Left hindlimb (tissue), 1 donor: ENCODE measurements at places on chromosomes 4 and X.

GRCh38 chr4:76206222-76206942, 7.2 kb downstream of the SCARB2 start:
- no peak for DNase-seq

DNA sequence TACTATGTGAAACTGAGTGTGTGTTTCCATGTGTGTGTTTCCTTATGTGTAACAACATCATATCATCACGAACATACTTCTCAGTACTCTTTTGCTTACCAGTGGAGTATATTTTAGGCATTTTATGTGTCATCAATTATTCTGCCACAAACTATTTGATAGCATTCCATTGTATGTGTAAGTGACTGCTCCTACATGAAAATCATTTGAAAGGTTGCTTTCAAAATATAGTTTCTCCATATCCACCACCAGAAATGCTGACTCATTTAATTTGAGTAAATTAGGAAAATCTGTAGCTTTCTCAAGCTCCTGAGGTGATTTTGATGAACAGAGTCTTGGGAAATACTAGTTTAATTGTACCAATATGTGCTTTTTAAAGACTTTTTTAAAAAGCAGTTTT, 376.2 kb downstream of the PCDH18 start:
- DNase-seq: no peak

GRCh38 chrX:49079489-49080428, at the start of gene WDR45:
TSS of gene WDR45 (minus strand) at chrX:49079887. CDS start at chrX:49078095, 1,792 bp downstream.
- DNase-seq: peak; percentile 83

DNA sequence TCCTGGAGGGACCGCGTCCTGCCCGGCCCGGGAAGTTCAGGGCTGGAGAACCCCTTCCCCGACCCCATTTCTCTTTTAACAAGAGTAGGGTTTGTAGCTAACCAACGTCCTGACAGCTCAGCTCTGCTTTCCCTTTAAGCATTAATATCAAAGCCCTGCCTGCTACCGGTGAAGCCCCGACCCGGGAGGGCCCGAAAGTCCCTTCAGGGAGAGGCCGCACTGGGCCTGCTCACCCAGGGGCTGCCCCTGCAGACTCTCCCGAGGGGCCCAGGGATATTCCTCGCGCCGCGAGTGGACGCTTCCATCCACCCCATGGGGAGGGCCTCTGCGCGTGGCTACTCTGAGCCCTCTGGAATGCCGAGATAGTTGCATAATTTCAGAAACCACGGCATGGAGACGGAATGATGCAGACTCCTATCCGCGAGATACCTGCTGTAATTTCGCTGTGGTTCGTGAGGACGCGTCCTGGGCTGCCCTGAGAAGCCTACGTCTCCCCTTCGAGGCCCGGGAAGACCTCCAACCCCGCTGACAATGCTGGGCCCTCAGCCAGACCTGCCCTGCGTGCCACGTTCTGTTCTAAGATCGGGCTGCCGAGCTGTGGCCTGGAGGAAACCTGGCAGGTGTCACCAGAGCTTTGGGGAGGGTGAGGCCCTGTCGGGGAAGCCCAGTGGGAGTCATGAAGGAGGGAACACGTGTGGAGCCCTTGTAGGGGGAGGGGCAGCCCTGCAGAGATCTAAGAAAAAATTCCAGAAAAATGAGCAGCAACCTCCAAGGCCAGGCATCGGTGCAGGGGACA, 999 bp upstream of the CTBP1 start:
- peak; percentile 25 for DNase-seq

DNA sequence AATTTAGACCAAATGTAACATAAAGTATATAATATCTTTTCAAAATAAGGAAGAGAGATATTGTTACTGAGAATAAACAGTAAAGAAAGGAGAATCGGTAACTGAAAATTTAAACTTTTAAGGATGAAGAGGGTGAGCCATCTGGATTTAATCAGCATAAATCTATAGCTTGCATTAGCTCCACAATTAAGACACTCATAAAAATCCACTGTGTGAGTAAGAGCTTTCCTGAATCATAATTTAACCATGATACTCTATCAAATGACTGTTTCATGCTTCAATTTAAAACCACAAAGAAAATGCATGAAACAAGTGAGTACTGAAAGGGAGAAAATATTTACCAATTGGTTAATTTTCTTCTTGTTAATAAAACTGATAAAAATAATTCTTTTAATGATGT, 951.5 kb upstream of the SLIT2 start:
- no peak for DNase-seq

DNA sequence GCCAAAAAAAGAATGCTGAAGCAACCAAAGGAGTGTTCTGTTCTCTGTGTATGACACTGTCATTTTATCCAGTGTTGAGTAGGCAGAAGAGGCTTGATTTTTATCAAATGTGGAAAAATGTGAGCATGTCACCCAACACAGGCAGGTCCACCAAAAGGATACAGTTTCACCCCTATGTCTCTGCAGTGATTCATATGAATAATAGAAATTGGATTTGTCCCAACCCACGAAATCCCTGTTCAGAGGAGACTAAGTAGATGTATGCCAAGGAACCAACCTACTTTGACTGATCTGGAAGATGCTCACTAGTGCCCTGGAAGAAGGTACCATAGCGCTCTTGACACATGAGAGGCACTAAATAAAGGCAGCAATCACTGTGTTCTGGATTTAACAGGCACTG, 72.5 kb downstream of the FGF13 start:
- no peak for DNase-seq

DNA sequence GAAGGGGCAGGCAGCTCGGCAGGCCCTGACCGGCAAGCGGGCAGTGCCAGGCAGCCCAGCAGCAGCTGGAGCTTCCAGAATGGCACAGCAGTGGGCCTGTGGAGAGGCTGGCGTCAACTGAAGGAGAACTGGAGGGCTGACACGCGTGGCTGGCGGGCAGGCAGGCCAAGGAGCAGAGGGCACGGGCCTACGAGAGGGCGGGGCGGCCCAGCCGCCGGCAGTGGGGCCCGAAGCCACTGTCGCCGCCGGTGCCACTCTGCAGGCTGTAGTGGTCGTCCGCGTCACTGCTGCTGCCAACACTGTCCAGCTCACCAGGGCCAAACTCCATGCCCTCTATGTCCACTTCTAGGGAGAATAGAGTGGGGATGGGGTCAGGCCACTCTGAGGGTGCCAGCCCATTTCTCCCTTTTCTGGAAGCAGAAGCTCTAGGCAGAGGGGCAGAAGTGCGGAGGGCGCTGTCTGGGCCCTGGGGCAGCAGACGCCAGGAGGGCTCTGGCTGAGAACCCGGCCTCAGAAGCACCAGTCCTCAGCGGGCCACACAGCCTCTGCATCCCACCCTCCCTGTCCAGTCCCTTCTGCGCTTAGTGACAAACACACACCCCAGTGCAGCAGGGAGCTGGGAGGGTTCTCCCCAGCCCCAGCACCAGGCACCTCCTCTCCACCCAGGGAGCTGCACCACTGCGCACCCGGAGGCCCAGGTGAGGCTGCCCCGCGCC, 8.6 kb upstream of the HAUS3 start:
- DNase-seq: no peak

DNA sequence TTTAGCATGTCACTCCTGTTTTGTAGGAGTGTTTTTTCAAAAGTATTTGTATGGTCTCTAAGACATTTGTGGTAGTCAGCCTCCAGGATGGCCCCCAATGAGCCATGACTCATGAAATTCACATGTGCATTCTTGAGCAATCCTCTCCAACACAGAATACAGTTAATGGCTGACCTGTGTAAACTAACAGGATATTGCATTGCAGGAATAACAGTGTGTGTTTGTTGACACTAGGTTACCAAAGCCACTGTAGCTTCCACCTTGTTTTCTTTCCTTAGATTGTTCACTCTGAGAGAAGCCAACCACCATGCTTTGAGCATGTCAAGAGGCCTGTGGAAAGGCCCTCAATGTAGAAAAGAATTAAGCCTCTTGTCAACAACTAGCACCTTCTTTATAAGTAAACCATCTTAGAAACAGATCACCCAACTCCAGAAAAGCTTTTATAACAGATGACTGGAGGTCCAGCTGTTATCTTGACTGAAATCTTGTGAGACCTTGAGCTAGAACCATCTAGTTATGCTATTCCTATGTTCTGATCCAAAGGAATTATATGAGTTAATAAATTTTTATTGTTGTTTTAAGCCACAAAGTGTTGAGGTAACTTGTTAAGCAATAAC, 28.5 kb downstream of the TBCK start:
- DNase-seq: no peak

- DNase-seq: no peak
Observed at GRCh38 chr4:149884046-149884445, 68.4 kb upstream of the IQCM start.

GRCh38 chr4:95023110-95023509, 265.4 kb downstream of the BMPR1B start:
- no peak for DNase-seq

- no peak for DNase-seq
Observed at GRCh38 chr4:172683021-172683420, 485.6 kb upstream of the GALNT7 start.

- no peak for DNase-seq
Observed at GRCh38 chrX:150649096-150649870, 43.9 kb upstream of the MTMR1 start.

- DNase-seq: no peak
Observed at GRCh38 chr4:38860788-38861424, 4.3 kb upstream of the TLR6 start.

GRCh38 chrX:153029875-153030274, 26.4 kb upstream of the PNMA3 start:
- DNase-seq: no peak

GRCh38 chr4:72016011-72016410, 15.8 kb upstream of the NPFFR2 start:
- no peak for DNase-seq

GRCh38 chrX:71604796-71605568, 13.3 kb downstream of the CXCR3 start:
- DNase-seq: no peak

DNA sequence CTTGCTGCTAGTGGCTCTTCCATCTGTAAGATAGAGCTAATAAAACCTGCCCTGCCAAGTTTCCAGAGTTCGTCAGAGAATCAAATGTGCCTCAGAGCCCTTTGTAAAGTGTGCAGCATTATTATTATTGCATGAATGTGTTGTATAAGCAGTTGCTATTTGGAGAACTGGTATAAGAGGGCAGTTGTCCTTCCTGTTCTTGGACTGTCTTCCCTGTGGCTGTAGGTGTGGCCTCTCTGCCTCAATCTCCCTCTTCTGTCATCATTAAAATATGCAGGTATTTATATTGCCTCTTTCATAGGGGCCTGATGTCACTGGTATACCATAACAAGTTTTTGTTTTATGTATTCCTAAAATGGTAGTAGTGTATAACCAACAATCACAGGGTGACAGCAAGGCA, 3.8 kb downstream of the MTM1 start:
- DNase-seq: no peak

- no peak for DNase-seq
Observed at GRCh38 chrX:8033175-8033574, 106.0 kb upstream of the PNPLA4 start.

- no peak for DNase-seq
Observed at GRCh38 chrX:113634565-113634964, 793.9 kb upstream of the AMOT start.

GRCh38 chrX:39869846-39870601, 227.7 kb downstream of the BCOR start:
- DNase-seq: no peak

- no peak for DNase-seq
Observed at GRCh38 chr4:141046255-141046654, 87.0 kb downstream of the RNF150 start.

- DNase-seq: no peak
Observed at GRCh38 chr4:110231869-110232268, 33.5 kb upstream of the ELOVL6 start.

DNA sequence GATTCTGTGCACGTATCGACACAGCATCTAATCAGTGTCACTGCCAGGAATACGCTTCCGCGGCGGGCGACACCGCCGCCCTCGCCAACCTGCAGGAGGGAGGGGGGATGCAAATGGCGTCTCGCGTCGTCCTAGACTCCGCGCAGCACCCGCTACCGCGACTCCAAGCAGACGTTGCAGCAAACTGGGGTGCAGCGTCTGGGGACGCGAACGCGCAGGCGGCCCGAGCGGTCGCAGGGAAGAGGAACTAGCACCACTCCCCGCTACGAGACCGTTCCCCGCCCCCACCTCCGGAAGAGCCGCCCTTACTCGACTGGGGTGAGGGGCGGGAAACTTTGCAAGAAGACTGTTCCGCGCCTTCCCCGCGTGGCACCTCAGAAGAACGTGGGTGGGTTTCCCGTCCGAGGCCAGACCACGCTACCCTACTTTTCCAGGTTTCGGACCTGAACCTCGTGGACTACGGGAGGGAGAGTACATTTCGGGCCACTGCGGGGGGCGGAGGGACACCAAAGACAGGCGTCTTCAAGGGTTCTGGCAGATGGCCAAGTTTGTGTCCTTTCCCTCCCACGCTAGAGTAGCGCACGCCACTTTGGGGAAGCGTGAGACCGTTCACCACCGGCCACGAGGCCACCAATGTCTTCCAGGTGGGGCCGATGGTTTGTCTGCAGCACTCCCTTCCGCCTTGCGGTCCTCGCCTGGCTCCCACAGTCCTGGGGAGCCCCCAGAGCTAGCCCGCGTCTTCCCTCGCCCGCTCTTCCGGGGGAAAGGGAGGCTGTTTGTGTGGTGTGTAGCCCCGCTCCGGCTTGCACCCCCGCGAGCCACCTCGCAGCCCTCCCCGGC, 78.0 kb upstream of the BCOR start:
- peak; percentile 83 for DNase-seq

DNA sequence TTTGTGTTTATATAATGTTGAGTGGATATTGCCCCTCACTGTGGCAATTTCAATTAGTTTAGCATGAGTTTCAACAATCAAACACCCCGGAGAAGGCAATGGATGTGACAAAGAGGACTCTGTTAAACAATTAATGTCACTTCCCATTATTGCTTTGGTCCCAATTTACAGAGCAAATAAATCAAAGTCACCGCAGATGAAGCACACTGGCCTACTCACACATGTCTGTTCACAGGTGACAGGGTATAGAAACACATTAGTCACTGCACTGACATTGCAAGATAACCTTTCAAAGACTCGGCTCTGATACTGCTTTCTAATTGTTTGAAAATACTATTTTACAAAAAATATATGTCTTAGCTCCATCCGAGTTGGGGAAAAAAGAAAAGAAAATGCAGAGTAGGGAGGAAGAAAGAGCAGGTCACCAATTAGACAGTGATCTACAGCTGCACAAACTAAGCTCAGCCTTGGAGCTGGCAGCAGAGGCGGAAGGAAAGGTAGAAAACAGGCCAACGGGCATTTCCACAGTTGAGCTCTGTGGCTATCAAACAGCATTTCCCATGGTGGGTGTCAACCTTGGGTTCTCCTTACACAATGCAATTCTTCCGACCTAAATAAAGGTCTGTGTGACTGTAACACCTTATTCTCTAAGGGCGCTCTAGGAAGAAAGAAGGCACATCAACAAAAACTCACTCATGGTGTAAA, 53.9 kb downstream of the PPARGC1A start:
- DNase-seq: no peak

- DNase-seq: no peak
Observed at GRCh38 chr4:107419052-107419451, 301.0 kb downstream of the PAPSS1 start.

DNA sequence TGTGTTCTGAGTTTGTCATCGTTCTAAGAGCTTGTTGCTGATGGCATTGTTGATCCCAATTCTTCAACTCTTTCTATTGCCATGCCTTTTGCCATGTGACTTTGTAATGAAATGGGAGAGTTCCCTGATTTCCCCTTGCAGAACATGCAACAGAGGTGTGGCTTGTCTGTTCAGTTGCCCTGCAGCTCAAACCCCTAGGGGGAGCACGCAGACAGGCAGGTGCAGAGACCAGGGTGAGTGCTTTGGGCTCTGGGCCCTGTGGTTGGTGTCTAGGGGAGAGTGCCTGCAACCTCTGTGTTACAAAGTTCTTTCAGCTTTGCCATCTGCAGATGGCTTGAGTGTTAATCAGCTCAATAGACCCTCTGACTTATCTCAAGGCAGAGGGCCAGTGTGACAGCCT, 332.7 kb downstream of the MID1IP1 start:
- DNase-seq: no peak
